ENCODE measurements at places on chromosomes 13 and 19. TPM values are rescaled to one million over a fixed set of nuclear protein-coding genes. Genes with fewer than 3 reads are reported as not detected.

- peak overlapping the region; percentile 40 for H3K27ac ChIP-seq
- no peaks in the 10 kb centered on the region for H3K27me3 ChIP-seq
- DNase-seq, result no peak
- H3K4me1 ChIP-seq, result peaks cover 43% of the 10 kb centered on the region
- no peak overlapping the region for H3K4me3 ChIP-seq
- H3K36me3 ChIP-seq, result no peaks in the 10 kb centered on the region
Measured at GRCh38 chr19:35435896-35436295, 12.2 kb upstream of the FFAR2 start.

MEIOSIN gene
- not detected for total RNA-seq

- DNase-seq, result no peak
- no peaks in the 10 kb centered on the region for H3K36me3 ChIP-seq
- H3K27ac ChIP-seq, result no peak overlapping the region
- no peaks in the 10 kb centered on the region for H3K4me1 ChIP-seq
- no peaks in the 10 kb centered on the region for H3K27me3 ChIP-seq
Measured at GRCh38 chr19:30755581-30755980, 383.4 kb downstream of the ZNF536 start.

SIGLEC5 gene
- total RNA-seq, result not detected

DNA sequence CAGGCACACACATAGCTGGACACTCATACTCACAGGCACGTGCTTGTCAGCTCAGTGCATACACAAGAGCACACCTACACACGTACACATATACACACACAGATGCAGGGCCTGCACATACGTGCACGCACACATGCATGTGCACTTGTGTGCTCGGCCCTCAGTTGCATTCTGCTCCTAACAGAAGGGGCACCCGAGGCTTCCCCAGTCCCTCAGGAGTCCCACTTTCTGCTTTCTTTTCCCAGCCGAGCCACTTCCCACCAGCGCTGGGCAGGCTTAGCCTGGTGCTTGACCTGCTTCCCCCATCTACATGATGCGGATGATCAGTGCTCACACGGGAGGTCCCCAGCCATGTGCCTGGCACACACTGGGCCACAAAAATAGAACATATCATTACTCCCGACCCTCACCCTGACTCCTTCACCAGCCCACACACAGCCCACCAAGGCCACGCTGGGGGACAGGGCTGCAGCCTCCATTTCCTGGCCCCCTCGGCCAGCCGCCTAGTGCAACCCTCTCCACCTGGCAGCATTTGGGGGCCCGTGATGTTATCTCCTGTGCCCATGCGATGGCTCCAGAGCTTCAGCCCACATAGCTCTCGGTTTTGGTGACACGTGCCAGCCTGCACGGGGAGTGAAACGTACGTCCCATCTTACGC, 125.2 kb upstream of the SPACA7 start:
- H3K27ac ChIP-seq, result no peak overlapping the region
- peaks cover 15% of the 10 kb centered on the region for H3K27me3 ChIP-seq
- H3K4me3 ChIP-seq, result no peak overlapping the region
- no peaks in the 10 kb centered on the region for H3K36me3 ChIP-seq

DNA sequence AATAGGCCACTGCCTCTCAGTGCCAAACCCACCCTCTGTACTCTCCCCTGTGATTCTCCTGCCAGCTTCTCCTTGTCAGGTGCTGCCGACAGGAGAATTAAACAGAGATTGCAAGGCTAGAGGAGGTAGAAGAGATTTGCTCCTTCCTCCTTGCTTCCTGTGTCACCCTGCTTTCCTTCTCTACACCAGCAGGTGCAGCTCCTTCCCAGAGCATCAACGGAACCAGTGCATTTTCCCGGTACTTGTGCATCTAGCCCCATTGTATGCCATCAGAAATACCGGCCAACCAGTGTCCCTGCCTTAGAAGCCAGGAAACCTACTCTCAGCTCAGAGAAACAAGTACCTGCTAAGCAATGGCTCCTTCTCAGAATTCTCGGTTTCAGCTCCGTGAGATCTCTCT, 253.2 kb downstream of the SUCLA2 start:
- no peaks in the 10 kb centered on the region for H3K27me3 ChIP-seq
- no peaks in the 10 kb centered on the region for H3K36me3 ChIP-seq
- no peaks in the 10 kb centered on the region for H3K4me1 ChIP-seq
- no peak overlapping the region for H3K4me3 ChIP-seq
- no peak for DNase-seq

GJB2 gene
- 32.8 TPM for total RNA-seq

DNA sequence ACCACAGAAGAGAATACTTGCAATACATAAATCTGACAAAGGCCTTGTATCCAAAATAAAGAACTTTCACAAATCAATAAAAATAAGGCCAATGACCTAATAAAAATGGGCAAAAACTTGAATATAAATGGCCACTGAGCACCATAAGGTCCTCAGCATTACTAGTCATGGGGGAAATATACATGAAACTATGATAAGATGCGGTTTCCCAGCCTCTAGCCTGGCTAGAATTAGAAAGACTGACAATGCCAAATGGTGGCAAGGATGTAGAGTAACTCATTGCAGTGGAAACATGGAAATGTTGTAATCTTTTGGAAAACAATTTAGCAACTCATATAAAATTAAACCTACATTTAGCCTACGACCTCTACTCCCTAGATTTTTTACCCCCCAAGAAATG, 227.1 kb downstream of the GGACT start:
- no peaks in the 10 kb centered on the region for H3K27me3 ChIP-seq
- H3K27ac ChIP-seq, result no peak overlapping the region
- no peak for DNase-seq
- no peaks in the 10 kb centered on the region for H3K36me3 ChIP-seq
- no peaks in the 10 kb centered on the region for H3K4me1 ChIP-seq

DNA sequence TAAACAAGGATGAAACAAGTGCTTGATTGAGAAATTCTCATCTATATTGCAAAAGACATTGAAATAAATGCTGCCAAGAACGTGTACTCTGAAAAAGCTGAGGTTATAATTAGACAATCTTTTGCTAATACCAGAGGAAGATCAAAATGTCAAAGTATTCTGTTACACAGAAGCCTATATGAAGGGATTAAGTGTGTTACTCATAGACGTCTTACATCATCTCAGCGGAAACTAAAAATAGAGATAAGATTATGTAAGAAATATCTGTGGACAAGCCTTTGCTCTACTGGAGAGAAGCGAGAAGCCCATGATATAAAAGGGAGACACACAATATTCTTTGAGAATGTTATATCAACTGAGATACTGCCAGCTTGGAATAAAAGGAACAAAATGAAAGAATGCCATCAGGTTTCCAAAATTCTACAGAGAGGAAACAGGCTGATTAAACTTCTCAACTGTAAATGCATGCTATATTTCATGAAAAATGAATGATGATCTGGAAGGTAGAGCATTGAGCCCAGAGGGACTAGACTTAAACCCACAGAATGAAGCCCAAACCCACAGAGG, 699.0 kb downstream of the GPC5 start:
- no peaks in the 10 kb centered on the region for H3K4me1 ChIP-seq
- no peak for DNase-seq
- no peak overlapping the region for H3K4me3 ChIP-seq
- no peak overlapping the region for H3K27ac ChIP-seq

DNA sequence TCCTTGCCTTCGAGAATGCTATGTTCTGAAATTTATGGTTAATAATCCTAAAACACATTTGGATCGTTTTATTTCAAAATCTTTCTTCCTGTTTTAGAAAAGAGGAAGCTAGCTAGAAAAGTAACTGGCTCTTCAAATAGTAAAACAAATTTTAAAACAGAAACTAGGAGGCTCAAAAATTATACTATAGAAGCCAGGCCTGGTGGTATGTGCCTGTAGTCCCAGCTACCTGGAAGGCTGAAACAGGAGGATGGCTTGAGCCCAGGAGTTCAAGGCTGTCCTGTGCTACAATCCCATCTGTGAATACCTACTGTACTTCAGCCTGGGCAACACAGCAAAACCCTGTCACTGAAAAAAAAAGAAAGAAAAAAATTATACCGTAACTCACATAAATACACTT, 57.9 kb downstream of the ELF1 start:
- peaks cover 55% of the 10 kb centered on the region for H3K4me1 ChIP-seq
- H3K4me3 ChIP-seq, result no peak overlapping the region
- no peak for DNase-seq
- H3K36me3 ChIP-seq, result peaks cover 16% of the 10 kb centered on the region

GRCh38 chr19:15213715-15214381, 13.1 kb upstream of the NOTCH3 start:
- no peaks in the 10 kb centered on the region for H3K27me3 ChIP-seq
- H3K27ac ChIP-seq, result no peak overlapping the region
- H3K4me1 ChIP-seq, result peaks cover 2% of the 10 kb centered on the region
- DNase-seq, result no peak
- no peaks in the 10 kb centered on the region for H3K36me3 ChIP-seq

DCLK1 gene
- total RNA-seq, result 16.5 TPM

DNA sequence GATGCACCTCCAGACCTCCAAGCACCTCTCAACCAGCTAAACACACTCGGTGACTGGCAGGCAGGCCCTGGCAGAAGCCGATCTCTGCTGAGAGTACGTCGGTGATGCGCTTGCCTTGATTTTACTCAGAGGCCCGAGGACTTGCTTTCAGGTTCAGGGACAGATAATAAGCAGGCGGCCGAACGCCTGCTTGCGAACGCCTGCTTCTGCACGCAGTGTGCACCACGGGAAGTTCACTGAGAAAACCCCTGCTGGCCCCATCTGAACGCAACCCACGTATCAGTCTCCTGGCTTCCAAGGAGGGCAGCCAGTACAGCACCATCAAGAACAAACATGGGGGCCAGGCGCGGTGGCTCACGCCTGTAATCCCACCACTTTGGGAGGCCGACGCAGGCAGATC, 108.0 kb downstream of the STK24 start:
- DNase-seq, result no peak
- no peaks in the 10 kb centered on the region for H3K27me3 ChIP-seq
- H3K27ac ChIP-seq, result no peak overlapping the region
- peaks cover 80% of the 10 kb centered on the region for H3K36me3 ChIP-seq
- peaks cover 14% of the 10 kb centered on the region for H3K4me1 ChIP-seq

GRCh38 chr19:19510432-19510831, 4.9 kb downstream of the TSSK6 start:
- H3K27ac ChIP-seq, result no peak overlapping the region
- H3K4me3 ChIP-seq, result no peak overlapping the region
- no peak for DNase-seq
- H3K36me3 ChIP-seq, result peaks cover 26% of the 10 kb centered on the region
- no peaks in the 10 kb centered on the region for H3K27me3 ChIP-seq

DNA sequence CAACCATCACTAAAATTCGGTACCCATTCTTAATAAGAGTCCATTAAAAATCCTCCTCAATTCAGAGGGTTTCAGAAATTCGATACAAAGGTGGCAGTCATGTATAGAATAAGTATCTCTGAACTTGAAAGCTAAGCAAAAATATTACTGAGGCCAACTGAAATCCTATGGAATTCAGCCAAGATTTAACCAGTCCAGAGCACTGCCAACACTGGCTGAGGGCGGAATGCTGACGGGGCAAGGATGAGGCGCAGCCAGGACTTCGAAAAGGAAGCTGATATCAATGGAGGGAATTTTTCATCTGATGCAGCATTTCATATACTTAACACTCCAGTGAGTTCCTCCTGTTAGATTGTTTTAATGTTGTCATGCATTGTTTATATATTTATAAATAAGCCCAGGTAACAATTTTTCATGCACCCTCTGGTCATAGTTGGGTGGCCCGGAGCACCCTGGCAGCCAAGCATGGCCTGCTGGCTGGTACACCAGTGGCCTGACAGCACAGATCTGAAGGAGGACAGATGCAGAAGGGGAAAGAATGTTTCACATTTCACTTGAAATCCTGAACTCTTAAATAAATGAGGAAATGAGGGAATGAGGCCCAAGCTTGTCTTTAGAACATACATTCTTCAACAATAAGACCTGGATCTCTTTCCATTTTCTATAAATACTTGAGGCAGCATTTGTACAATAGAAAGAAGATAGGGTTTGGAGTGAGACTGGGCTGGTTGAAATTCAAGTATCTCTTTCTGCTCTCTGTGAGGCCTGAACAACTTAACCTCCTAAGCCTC, 41.5 kb downstream of the WDFY2 start:
- no peak overlapping the region for H3K4me3 ChIP-seq
- no peaks in the 10 kb centered on the region for H3K27me3 ChIP-seq
- H3K27ac ChIP-seq, result peak overlapping the region; percentile 54
- peaks cover 70% of the 10 kb centered on the region for H3K4me1 ChIP-seq

- H3K27me3 ChIP-seq, result no peaks in the 10 kb centered on the region
- no peak for DNase-seq
- peaks cover 23% of the 10 kb centered on the region for H3K4me1 ChIP-seq
Measured at GRCh38 chr19:44499559-44499958, 763 bp downstream of the ZNF180 start.

RASIP1 gene
- total RNA-seq, result 6.2 TPM

CBY2 gene
- total RNA-seq, result 0.49 TPM

DNA sequence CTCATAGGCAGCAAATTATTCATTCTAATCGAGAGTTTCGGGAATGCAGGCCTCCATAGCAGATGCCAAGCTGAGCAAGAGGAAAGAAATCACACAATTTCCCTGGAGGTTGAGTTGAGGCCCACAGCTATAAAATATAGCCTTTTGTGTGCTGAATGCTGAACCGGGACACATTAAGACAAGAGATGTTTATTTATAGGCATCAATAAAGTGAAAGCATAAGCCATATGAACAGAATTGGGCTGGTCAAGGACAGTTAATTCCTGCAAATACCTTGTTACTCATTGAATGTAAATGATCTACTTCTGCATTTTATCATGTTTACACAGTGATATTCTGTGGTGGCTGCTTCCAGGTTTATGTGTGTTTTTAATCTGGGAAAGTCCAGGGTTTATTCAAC, 461.7 kb downstream of the KLF12 start:
- no peaks in the 10 kb centered on the region for H3K36me3 ChIP-seq
- H3K27me3 ChIP-seq, result no peaks in the 10 kb centered on the region
- no peak overlapping the region for H3K4me3 ChIP-seq
- no peak overlapping the region for H3K27ac ChIP-seq
- H3K4me1 ChIP-seq, result peaks cover 9% of the 10 kb centered on the region

DNA sequence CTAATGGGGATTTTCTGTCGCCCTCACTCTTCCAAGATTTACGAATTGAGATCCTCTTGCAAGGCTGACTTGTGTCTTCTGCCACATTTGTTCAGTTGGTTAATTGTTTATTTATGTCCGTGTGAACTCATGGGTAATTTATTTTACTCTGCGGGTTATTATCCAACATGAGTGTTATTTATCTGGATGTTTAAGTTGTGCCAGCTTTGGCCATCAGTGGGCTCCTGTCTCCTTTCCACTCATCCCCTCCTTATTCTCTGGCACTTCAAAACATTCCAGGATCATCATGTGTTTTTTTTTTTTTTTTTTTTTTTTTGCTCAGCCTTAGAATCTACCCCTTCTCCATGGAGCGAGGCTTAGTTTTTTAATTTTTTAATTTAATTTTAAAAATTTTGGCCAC, 19.0 kb downstream of the ACP7 start:
- DNase-seq, result no peak
- no peak overlapping the region for H3K4me3 ChIP-seq
- no peaks in the 10 kb centered on the region for H3K4me1 ChIP-seq
- H3K27me3 ChIP-seq, result peaks cover 20% of the 10 kb centered on the region
- no peak overlapping the region for H3K27ac ChIP-seq

SYCN gene
- total RNA-seq, result not detected

PRR22 gene
- 2.0 TPM for total RNA-seq

GRCh38 chr13:40259899-40260298, 406.5 kb downstream of the FOXO1 start:
- H3K36me3 ChIP-seq, result no peaks in the 10 kb centered on the region
- no peak for DNase-seq
- H3K4me3 ChIP-seq, result no peak overlapping the region
- no peaks in the 10 kb centered on the region for H3K27me3 ChIP-seq
- no peaks in the 10 kb centered on the region for H3K4me1 ChIP-seq
- no peak overlapping the region for H3K27ac ChIP-seq

SOX1 gene
- total RNA-seq, result 0.19 TPM

- no peak overlapping the region for H3K4me3 ChIP-seq
- no peaks in the 10 kb centered on the region for H3K36me3 ChIP-seq
- no peaks in the 10 kb centered on the region for H3K4me1 ChIP-seq
- no peak for DNase-seq
Measured at GRCh38 chr13:25927363-25927762, 124.5 kb downstream of the SHISA2 start.

Data from suprapubic skin (tissue), 4 donors.